ENCODE measurements at places on chromosomes 13 and 19. TPM values are rescaled to one million over a fixed set of nuclear protein-coding genes. Genes with fewer than 3 reads are reported as not detected.
A peak's percentile ranks its signal among the peaks of the same experiment; 100 is the strongest.

GRCh38 chr13:48679941-48680680 is 26.4 kb downstream of the CYSLTR2 start:
- no peak for DNase-seq

GRCh38 chr19:38841787-38842438 is 7.9 kb downstream of the HNRNPL start:
- DNase-seq, result no peak

DNA sequence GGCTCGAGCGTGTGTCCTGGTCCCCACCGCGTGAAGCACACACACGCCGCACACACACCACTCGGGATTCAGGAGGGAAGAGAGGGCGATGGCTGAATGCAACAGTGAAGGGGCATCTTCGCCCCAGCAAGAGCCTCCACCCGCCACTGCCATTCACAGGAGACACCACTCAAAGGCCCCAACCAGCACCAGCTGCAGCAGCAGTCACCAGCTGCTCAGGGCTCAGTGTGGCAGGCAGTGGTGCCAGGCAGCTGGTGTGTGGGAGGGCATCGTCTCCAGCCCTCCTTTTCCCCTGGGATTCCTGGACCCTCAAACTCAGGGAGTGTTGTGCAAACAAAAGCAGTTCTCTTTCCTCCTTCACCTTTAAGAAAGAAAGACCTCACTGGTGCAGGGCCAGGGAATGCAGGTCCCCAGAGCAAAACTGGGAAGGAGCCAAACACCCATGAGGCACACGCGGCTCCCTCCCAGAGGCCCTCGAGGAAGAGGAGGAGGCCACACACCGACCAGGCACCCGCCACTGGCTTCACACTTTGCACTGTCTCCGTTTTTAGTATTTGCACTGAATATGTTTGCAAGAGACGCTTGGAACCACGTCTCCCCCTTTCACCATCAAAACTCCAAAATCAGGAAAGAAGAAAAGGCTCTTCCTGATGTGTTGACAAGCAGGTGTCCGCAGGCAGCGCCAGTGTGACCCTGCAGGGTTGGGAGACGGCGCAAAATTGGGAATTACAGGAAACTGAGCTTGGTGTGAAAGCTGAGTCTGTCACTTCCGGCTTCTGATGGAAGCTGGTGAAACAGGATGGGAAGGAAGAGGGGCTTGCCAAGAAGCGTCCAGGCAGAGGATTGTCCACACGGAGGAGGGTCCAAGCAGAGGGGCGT is 26.4 kb upstream of the F7 start:
- no peak for DNase-seq

- DNase-seq, result peak; percentile 64
Observed at GRCh38 chr19:14165990-14166830, 29.8 kb upstream of the ASF1B start.

DNA sequence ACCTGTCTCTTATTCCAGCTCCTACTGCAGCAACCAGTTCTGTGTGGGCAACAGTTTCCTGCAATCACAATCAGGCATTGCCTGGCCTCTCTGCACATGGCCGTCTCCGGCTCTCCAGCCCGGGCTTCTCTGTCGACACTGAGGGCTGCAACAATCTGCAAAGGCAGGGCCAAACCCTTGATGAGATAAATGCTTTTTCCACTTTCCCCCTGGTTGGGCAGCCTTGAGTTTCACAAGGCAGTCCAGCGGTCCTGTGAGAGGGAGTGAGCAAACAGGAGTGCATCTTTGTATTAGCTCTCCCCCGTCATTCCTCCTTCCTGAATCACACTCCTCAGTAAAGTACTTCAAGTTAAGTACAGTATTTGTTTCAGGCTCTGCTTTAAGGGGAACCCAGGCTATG is 40.7 kb upstream of the VWA8 start:
- DNase-seq, result no peak

DNA sequence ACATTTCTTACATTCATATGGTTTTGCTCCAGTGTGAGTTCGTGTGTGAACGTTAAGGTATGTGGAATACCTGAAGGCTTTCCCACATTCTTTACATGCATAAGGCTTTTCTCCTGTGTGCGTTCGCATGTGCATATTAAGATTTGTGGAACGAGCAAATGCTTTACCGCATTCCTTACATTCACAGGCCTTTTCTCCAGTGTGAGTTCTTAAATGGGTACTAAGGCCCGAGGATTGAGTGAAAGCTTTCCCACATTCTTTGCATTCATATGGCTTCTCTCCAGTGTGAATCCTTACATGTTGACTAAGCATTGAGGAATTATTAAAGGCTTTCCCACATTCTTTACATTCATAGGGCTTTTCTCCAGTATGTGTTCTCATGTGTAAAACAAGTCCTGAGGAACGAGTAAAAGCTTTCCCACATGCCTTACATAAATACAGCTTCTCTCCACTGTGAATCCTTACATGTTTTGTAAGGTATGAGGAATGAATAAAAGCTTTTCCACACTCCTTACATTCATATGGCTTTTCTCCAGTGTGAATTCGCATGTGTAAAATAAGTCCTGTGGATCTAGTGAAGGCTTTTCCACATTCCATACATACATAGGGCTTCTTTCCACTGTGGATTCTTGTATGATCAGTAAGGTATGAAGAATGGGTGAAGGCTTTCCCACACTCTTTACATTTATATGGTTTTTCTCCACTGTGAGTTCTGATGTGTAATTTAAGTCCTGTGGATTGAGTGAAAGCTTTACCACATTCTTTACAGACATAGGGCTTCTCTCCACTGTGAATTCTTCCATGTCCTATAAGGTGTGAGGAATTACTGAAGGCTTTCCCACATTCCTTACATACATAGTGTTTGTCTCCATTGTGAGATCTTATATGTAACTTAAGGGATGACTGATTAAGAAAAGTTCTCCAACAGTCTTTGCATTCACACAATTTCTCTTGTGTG is 10.7 kb downstream of the ZNF846 start:
- DNase-seq, result no peak

DNA sequence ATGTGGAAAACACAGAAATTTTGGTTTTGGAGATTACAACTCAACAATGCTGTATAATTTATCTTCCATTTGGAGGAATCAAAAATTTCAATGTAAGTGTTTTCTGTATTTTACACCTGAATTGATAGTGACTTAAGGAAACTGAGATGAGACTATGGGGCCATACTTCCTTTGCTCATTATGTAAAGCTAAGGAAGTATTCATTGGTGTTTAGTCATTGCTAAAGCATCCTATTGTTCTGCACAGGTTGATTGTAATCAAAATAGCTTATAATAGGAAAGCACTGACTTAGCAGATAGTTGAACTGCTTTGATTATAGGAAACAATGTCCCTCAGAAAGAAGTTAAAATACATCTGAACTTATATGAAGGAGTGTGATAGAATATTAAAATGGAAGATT is 244.4 kb upstream of the SLITRK5 start:
- DNase-seq, result no peak

- no peak for DNase-seq
Observed at GRCh38 chr13:99332456-99332855, 25.3 kb upstream of the GPR183 start.

DNA sequence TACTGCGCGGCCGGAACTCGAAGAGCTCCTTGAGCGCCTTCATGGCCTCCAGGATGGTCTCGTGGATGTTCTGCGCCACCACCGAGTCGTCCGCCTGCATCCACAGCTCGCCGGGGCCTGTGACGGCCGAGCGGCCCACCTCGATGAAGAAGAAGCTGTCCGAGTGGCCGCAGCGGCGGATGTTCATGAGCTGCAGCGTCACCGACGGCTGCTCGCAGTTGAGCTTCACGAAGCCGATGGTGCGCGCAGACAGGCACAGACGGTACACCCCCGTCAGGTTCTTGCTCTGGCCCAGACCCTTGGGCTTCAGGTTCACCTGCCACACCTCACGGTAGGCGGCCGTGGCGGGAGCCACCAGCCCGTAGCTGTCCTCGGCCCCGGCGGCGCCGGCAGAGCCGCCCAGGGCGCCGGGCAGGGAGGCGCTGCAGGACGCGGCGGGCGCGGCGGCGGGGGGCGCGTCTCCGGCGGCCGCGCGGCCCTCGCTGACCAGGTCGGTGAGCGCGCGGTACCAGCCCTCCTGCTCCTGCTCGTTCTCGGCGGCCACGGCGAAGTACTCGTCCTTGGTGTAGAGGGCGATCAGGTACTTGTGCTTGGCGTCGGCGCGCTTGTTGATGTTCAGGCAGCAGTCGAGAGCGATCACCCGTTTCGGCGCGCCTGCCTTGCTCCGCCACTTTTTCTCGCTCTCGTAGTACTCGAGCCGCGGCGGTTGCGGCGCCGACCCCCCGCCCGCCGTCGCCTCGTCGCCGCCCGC is 1.1 kb downstream of the IRS2 start:
- peak; percentile 29 for DNase-seq

- no peak for DNase-seq
Observed at GRCh38 chr13:34369931-34370330, 552.0 kb downstream of the RFC3 start.

DNA sequence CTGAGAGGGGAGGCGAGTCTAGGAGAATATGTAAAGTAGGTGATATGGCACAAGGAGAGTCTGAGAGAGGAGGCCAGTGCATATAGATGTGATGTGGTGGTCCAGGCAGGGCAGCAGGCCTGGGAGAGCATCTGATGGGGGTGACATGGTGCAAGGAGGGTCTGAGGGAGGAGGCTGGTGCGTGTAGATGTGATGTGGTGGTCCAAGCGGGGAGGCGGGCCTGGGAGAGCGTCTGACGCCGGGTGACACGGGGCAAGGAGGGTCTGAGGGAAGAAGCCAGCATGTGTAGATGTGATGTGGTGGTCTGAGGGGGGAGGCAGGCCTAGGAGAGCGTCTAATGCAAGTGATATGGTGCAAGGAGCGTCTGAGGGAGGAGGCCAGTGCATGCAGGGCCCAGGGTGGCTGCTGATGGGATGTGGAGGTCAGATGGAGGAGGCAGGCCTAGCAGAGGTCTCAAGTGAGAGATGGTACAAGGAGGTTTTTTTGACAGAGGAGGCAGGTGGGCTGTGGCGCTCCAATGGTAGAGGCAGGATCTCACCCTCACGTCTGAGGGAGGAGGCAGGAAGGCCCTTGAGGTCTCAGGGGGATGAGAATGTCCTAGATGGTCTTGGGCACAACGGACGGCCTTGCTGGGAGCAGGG is 16.2 kb downstream of the NFIC start:
- no peak for DNase-seq

- DNase-seq, result no peak
Observed at GRCh38 chr13:25415241-25415640, 43.5 kb downstream of the ATP8A2 start.

- no peak for DNase-seq
Observed at GRCh38 chr13:51342706-51343105, 3.2 kb downstream of the SERPINE3 start.

DNA sequence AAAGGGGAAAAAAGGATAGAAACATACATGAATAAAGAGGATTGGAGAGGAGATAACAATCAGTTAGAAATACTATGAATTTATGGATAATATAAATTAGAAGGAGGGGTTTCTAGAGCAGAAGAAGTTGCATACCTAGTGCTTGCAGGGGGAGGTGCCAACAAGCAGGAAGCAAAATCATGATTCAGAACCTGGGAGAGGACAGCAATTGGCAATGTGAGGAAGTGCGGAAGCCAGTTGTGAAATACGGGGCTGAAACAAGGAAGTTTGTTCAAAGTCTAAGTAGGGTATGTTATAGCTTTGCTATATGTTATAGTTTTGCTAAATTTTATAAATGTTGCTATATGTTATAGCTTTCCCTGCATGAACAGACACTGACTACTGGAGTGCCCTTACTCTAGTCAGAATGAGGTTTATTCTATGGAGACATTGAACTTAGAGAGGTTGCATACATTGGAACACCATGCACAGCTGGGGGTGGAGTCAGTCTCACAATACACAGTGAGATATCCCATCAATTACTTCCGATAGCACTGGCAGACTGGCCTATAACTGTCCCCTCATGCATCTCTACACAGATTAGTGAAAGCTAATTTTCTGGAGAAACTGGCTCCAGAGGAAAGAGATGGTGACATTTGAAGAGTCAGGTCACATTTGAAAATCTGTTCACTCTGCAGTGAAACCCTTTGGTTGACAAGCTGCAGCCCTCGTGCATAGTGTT is 92.1 kb downstream of the GPC6 start:
- no peak for DNase-seq

- DNase-seq, result no peak
Observed at GRCh38 chr13:36806102-36806501, 12.9 kb upstream of the RFXAP start.

DNA sequence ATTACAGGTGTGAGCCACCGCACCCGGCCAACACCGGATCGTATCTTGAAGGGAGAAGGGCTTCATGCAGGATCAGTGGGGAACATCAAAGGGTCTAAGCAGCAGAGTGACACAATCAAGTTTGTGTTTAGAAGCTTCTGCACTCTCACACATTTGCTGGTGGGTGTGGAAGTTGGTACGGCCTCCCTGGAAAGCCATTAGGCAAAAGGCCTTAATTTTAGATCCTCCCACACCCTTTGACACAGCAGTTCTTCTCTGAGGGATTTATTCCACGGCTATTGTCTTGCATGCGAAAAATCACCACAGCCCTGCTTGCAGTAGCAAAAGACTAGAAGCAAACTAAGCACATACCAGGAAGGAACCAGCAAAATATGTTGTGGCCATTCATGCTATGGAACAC is 18.3 kb upstream of the SLC1A5 start:
- no peak for DNase-seq

DNA sequence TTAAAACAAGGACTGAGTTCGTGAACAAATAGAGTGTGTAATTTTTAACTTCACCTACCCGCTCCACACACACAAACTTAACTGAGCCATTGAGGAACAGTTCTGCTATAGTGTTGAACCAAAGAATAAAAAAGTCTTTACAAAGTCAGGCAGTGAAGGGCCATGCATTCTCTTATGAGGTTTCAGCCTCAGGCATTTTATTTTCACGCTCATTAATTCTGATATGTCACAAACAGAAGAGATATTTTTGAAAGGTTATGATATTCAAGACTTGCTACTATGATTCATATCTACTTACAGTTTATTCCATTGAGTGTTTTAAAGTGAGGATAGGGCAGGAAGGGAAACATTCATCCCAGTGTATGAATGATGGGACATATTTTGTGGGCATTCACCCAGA is 282.2 kb downstream of the SLITRK5 start:
- DNase-seq, result no peak

- no peak for DNase-seq
Observed at GRCh38 chr19:525029-525428, 6.5 kb upstream of the CDC34 start.

GRCh38 chr19:10593820-10594637 is 6.9 kb upstream of the AP1M2 start:
- no peak for DNase-seq

- DNase-seq, result no peak
Observed at GRCh38 chr13:73286942-73287620, 228.3 kb downstream of the KLF5 start.

Gene ATCAY
- not detected for polyA plus RNA-seq

Gene KLHL1
- not detected for polyA plus RNA-seq

Gene ZNF112
- polyA plus RNA-seq, result not detected

Gene ZNF791
- polyA plus RNA-seq, result 10.9 TPM
